ENCODE measurements at places on chromosomes 13 and 19.

- no peak for DNase-seq
Observed at GRCh38 chr13:89832827-89833226, 1514.7 kb upstream of the MIR17HG start.

DNA sequence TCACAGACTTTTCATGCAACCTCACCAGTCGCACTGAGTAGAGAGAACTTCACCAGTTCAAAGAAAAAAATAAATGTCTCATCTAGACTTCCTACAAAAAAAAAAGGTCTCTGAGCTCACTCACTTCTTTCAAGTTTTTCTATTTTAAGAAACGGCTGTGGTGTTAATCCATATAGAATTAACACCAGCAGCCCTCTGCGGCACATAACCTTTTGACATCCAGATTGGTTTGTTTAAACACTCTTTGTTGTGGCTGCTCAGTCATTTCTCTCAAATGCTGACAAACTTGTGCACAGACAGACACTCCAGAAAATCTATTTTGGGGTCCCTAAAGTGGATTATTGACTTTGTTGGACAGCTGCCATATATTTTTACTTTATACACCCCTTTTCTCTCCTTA, 874.9 kb downstream of the EFNB2 start:
- no peak for DNase-seq

- no peak for DNase-seq
Observed at GRCh38 chr13:39656325-39656677, 839 bp downstream of the COG6 start.

- DNase-seq, result no peak
Observed at GRCh38 chr19:49418511-49418910, 4.7 kb downstream of the PTH2 start.

DNA sequence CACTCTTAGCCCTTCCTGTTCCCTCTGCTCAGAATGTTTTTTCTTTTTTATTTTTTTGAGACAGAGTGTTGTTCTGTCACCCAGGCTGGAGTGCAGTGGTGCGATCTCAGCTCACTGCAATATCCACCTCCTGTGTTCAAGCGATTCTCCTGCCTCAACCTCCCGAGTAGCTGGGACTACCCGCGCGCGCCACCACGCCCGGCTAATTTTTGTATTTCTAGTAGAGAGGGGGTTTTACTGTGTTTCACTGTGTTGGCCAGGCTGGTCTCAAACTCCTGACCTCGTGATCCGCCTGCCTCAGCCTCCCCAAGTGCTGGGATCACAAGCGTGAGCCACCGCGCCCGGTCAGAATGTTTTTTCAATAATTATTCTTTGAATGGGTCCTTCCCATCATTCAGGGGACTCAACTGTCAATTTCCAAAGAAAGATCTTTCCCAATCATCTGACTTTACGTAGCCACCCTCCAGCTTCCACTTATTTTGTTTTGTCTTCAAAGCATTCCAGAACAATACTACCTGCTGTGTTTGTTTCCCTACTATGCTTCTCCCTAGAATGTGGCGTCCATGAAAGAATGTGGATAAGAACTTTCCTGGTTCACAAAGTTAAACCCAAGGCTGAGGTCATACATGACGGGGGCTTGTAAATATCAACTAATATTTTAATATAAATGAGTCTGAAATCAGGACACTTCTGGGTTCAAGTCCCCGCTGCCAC, 1.2 kb downstream of the NDUFA7 start:
- DNase-seq, result no peak

DNA sequence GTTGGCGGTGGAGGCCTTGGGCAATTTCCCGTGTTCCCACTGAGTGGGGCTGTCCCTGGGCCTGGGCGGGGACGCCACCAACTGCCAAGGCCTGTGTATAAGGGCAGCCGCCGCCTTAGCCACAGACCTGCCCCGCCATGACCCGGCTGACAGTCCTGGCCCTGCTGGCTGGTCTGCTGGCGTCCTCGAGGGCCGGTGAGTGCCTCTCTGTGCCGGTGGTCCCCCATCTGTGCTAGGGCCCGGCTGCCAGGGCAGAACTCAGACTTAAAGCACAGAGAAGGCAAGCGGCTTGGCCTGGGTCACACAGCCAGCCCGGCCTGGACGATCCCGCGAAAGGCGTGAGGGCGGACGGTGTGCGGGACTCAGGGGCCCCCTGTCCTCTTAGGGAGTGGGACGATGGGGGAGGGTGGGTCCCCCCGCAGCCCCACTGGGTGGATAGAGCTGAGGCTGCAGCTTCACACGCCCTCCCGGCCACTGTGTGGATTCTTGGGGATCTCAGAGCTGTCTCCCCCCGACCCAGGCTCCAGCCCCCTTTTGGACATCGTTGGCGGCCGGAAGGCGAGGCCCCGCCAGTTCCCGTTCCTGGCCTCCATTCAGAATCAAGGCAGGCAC, at the start of gene AZU1:
Gene AZU1, plus strand, starts transcription at position 128 of the 612 bp plus-strand sequence. Its CDS starts 10 bp downstream, at position 138.
- DNase-seq, result no peak

DNA sequence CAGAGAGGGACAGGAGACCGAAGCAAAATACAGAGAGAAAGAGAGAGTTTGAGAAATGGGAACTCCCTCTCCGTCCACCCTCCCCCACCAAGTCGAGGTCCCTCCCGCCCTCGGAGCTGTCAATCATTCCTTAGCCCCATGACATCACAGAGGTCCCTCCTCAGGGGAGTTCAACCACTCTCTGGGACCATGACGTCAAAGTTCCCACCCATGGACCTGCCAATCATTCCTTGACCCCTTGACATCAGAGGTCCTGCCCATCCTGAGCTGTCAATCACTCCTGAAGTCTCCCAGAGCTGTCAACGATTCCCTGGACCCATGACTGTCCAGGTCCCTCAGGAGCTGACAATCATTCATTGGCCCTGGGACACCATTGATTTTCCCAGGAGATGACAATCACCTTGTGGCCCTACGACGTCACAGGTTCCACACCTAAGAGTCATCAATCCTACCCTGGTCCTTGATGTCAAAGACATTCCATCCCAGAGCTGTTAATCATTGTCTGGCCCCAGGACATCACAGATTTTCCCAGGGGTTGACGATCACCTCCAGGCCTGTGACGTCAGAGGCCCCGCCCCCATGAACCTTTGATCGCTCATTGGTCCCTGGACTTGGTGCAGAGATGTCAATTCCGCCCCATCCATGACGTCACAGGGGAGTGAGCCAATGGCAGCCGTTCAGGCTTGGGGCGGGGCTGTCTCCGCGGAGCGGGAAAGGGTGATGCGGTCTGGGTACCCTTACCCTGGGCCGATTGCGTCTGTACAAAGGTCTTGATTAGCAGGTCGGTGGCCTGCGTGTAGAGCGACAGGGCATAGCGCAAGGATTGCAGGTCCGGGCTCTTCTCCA, 61.7 kb downstream of the COLGALT1 start:
- no peak for DNase-seq

DNA sequence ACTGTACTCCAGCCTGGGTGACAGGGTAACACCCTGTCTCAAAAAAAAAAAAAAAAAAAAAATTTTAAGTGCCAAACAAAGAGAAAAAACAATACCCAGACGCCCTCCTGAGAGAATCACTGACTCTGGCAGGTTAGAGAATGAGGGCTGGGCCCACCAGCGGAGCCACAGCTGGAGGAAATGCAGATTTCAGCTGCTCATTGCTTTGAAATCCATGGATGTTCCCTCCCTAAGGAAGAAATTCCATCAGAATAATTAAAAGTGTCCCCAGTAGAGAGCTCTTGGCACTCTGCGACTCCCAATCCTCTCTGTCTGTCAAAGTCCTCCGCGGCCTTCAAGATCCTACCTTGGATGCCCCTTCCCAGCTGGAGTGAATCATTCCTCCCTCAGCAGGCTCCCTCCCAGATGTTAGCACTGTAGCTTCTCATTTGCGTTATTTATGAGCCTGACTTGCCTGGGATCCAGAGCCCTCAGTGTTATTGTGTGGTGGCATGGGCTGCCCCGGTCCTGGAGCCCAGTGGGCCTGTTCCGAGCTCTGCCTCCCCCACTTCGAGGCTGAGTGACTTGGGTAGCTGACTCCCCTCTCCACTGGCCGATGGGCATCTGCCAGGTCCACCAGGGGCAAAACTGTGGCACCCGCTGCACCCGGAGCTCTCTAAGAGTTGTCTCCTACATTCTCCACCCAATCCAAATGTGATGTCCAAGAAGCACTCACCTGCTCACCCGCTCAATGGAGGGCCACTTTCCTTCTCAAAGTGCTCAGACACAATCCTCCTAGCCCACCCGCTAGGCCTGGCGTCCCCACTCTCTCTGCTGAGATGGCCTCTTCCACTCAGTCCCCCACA, 47.0 kb downstream of the SERP2 start:
- no peak for DNase-seq

DNA sequence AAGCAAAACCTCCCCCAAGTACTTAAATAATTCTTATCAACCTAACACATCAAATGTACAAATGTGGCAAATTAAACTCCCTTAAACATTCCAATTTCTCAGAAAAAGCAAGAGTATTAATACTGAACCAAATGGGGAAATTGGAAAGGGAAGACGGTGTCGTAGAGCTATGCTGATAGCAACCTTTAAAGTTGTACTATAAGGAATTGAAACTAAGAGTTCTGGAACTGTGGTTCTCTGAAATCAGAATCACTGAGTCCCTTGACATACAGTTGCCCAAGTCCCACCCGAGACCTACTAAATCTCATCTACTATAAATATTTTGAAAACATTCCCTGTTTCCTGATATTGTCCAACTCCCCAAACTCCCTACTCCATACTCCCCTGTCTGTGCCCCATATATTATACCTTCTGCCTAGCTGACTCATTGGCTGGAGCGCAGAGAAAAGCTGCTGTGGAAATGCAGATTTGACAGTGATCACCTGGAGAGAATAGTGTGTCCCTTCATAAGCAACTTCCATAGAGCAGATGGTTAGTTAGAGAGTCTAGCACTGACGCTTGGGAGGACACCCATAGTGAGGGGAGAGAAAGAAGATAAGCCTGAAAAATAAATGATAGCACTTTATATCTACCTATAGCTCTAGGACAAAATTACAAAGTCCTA, 51.4 kb upstream of the ITM2B start:
- DNase-seq, result no peak

DNA sequence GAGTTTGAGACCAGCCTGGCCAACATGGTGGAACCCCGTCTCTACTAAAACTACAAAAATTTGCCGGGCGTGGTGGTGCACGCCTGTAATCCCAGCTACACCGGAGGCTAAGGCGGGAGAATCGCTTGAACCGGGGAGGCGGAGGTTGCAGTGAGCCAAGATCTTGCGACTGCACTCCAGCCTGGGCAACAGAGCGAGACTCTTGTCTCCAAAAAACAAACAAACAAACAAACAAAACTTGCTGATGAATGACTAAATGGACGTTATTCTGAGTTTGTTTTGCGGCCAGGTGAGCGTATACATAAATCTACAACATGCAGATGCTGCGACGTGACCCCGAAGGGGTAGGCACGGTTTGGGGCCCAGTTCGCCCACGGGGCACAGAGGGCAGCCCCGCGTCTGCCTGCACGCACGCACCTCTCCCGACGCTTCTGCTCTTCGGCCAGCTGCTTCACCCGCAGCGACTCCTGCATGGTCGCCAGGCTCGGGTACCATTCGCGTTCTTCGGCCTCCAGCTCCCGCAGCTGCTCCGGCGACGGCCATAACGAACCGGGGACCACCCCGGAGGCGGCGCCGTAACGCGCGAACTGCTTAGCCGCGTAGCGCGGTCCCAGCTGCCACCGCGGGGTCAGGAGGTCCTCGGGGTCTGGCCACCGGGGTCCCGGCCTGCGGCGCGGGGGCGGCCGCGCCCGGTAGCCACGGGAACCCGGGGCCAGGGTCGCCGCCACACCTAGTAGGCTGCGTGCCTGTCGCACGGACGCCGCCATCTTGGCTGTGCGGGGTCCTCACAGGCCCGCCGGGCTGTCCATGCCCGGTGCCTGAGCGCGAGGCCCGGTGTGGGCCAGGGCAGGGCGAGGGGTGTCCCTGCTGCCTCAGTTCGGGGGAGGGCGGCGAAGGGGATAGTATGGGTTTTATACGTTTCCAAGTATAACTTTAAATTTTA, at the start of gene GADD45GIP1:
Gene GADD45GIP1, minus strand, starts transcription at position 778 of the 943 bp plus-strand sequence. Its CDS starts 11 bp downstream, at position 767.
- DNase-seq, result peak; percentile 60

GRCh38 chr19:50558449-50558848, 9.8 kb downstream of the LRRC4B start:
- no peak for DNase-seq

- no peak for DNase-seq
Observed at GRCh38 chr13:23600100-23600499, 29.9 kb downstream of the TNFRSF19 start.

- DNase-seq, result no peak
Observed at GRCh38 chr19:53958168-53958571, 4.6 kb upstream of the CACNG8 start.
